ENCODE measurements at places on chromosomes 1 and 21.

GRCh38 chr1:54474310-54475251 lies 68.4 kb upstream of the SSBP3 start:
- DNase-seq, result no peak

DNA sequence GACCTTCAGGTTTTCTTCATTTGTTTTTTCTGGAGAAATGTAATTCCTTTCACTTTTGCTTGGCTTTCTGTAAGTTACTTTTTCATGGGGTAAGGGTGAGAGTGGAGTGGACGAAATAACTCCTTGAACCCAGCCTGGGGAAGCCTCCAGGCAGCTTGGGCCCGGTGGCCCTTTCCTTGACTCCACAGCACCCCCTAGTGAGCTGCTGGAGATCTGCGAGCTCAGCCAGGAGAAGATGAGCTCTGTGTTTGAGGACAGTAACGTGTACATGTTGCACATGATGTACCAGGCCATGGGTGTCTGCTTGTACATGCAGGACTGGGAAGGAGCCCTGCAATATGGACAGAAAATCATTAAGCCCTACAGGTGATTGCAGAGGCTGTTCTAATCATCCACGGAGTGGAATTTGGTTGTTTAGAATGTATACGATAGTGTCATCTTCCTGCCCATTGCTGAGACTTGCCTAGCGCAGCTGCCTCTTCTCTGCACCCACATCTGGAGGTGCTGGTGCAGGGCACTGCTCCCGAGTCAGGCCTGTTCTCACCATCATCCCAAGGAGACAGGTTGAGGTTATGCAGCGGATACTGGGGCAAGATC lies 51.0 kb downstream of the SMYD2 start:
- DNase-seq, result no peak

GRCh38 chr1:157472056-157472701 lies 80.1 kb downstream of the FCRL5 start:
- DNase-seq, result no peak

GRCh38 chr1:182291584-182292192 lies 99.9 kb downstream of the GLUL start:
- DNase-seq, result no peak

DNA sequence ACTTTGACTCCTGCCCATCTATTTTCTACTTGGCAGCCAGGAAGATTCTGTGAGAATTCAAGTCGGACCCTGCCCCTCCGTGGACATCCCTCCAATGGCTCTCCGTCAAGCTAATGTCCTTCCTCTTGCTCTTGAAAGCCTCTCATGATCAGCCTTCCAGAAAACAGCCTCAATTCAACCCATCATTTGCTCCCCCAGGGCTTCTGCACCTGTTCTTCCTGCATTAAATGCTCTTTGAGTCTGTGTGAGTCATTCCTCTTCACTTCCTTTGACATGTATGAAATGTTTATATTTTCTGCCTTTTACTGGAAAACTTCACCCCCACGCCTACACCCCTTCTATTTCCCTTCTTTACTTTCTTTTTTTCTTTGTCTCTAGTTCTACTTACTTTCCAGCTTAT lies 734.1 kb upstream of the ZP4 start:
- DNase-seq, result no peak

- no peak for DNase-seq
Measured at GRCh38 chr1:67214420-67215174, 48.3 kb downstream of the IL23R start.

DNA sequence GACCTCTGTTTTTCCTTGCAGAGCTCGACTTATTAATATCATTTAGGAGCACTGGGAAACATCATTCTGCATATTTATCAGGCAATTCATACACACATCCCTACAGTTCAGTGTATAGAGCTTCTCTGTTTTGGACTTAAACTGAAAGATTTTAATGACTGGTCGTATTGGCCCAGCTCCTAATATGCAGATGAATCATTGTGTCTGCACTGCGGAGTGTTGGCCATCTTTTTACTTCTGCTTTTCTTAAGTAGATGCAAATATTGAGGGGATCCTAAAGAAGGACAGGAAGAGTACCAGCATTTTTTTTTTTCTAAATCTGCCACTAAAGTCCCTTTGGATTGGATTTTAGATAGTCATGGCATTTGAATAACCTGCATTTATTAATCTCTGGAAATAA lies 154.8 kb downstream of the BACH1 start:
- DNase-seq, result no peak

DNA sequence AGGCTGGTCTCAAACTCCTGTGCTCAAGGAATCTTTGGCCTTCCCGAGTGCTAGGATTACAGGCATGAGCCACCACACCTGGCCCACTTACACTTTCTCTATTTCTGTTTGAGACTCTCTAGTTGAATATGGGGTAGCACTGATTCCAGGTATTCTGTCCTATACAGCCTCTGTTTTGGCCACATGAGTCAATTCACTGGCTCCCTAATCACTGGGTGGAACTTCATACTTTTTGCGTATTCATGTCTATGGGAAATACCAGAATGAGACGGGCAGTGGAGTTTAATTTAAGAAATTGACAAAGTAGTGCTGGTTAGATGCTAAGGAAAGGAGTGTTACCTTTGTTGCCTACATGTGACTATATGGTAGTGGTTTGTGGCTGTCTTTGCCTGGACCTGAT lies 35.5 kb downstream of the MACF1 start:
- no peak for DNase-seq

- no peak for DNase-seq
Measured at GRCh38 chr1:34787461-34788420, 5.1 kb upstream of the GJA4 start.

DNA sequence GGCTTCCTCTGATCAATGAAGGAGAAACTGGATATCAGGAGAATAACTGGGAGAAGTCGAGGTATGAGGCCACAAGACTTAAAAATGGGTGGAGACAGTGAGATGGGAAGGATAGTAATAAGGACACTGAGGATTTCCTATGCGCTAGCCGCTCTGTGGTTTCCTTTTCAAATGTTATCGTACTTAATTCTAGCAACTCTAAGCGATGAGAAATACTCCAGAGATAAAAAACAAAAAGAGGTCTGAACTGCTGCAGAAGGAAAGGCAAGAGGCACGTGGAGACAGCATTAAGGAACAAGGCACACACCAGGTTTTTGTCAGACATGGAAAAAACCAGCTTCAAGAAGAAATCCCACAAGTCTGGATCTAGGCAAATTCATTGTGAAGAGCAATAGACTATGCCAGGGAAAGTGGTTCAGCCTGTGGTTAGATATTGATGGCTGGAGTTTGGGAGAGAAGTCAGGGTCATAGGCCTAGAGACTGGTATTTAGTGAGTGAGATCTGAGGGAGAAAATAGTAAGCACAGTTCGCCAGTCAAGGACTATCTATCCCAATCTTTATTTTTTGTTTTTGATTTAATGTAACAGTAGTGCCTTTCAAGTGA lies 5.3 kb downstream of the CLCA2 start:
- DNase-seq, result no peak

DNA sequence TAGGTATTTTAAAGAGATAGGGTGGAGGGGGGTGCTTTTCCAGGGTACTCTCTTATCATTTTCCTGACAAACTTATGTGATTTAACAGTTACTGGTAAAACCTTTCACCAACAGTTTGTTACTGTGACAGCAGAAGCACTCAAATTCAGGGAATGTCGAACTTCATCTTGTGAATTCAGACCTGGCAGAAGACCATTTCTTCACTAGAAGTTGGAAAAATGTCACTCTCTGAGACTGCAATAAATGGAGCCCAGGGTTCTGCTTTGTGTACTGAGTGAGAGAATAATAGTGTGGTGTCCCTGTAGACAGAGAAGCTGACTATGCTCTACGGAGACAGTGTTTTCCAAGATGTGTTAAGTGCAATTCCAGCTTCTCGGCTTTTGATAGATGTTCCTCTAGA lies 200.2 kb downstream of the ST6GALNAC3 start:
- no peak for DNase-seq

- no peak for DNase-seq
Measured at GRCh38 chr1:3738943-3739342, 13.3 kb upstream of the CCDC27 start.

DNA sequence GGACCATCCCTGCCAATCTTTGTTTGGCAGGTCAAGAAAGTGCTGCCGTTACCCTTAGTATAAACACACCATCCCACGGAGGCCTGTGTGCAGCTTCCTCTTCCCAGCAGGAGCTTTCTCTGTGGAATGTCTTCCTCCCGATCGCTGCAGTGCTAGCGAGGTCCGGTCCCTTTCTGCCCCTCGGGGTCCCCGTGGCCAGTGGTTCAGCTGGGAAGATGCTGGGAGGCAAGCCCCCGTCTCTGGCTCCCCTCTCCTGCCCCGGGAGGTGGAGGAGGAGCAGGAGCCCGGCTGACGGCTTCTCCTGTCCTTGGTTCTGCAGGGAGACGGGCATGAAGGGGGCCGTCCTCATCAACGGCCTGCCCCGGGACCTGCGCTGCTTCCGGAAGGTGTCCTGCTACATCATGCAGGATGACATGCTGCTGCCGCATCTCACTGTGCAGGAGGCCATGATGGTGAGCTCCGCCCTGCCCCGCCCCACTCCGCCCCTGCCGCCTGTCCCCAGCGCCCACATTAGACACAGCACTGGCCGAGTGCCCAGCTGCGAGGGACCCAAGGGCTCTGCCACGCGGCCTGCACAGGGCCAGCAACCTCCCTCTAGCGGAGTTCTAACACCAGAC lies 42.1 kb downstream of the TFF3 start:
- DNase-seq, result no peak

DNA sequence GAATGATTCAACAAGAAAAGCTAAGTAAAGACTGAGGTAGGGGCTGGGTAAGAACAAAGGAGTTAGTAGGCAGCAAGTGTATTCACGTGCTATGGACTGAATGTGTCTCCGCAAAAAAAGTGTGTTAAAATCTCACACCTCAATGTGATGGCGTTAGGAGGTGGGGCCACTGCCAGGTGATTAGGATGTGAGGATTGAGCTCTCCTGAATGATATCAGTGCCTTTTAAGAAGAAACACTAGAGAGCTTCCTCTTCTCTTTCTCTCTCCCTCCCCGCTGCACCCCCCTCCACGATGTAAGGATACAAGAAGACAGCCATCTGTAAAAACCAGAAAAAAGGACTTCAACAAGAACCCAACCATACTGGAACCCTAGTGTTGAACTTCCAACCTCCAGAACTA lies 396.1 kb upstream of the PLXNA2 start:
- DNase-seq, result no peak

DNA sequence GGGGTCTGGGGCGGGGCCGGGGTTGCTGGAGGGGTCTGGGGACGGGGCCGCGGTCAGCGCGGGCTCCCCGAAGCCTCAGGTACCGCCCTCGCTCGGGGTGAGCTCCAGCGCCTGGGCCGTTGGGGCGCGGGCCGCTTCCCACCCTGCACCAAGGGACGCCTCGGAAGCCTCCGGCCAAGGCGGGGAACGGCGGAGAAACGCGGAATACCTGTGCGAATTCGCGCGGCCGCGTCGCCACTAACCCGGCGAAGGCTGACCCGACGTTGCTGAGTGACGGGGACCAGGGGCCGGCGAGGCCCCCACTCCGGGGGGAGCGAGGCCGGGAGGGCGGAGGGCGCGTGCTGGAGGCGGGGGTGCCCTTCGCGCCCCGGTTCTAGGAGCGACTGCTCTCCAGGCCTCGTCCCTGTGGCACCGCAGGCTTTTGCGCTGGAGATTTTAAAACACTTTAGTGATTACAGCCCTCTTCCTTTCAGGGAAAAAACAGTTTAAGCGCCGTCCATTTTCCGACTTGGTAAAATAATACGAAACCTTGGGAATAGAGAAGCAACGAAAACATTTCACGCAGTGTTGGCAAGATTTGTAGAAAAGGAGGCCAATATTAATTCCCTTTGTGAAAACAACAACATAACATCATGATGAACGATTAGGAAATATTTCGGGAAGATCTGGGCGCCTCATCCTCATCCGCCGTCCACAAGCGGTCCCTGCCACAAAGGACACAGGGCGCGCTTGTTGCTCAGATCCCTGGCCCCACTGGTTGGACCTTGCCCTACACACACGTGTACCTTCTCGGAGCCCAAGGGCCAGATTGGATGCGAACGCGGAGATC lies 971 bp upstream of the GNG4 start:
- no peak for DNase-seq

DNA sequence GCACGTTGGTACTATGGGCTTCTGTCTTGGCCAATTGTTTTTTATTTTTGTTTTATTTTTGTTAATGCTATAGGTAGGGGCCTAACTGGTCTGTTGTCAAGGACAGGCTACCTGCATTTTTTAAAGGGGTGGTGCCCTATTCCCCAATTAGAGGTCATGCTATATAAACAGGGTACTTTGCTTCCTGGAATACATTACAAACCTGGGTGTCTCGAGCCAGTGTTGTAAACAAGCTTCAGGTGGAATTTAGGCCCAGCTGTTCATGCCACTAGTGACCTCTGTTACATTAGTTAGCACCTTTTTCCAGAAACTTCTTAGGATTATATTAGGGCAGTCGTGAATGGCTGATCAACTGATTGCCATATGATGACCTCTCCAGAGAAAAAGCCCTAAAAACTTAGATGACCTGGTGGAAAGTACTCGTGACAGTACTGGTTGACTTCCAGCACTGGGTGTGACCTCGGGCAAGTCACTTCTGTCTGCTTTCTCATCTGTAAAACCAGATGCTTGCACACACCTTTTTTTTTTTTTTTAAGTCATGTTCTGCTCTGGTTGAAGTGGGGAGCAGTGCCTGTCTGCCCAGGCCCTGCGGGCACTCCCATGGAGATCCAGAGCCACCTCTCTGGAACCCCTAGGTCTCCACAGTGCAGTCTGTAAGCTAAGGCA lies 46.5 kb downstream of the ELK4 start:
- DNase-seq, result no peak

DNA sequence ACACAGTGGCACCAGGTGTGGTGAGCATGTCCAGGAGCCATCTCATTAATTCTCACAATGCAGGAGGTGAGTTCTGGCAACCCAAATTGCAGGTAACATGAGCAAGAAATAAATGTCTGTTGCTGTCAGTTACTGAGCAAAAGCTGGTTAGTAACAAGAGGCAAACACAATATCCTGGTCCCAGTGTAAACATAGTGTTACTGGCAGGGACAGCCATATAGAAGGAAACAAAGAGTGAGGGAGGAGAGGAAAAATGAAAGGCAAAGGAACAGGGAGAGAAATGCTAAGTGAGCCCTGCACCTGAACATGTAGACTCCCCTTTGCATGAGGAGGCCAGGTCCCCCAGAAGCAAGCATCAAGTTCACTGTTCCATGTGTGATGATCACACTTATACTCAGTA lies 203.6 kb downstream of the TRABD2B start:
- no peak for DNase-seq

- no peak for DNase-seq
Measured at GRCh38 chr1:65065524-65066418, 82.2 kb upstream of the AK4 start.
